Spleen (tissue), 13 donors: ENCODE measurements at places on chromosomes 12 and 14. TPM values are rescaled to one million over a fixed set of nuclear protein-coding genes. Genes with fewer than 3 reads are reported as not detected.

Gene CIROP
- not detected for polyA plus RNA-seq

Gene SALL2
- polyA plus RNA-seq = 0.76 TPM

Gene ANKRD33
- not detected for polyA plus RNA-seq

Gene MDGA2
- not detected for polyA plus RNA-seq

Gene ST8SIA1
- polyA plus RNA-seq = 2.0 TPM

DNA sequence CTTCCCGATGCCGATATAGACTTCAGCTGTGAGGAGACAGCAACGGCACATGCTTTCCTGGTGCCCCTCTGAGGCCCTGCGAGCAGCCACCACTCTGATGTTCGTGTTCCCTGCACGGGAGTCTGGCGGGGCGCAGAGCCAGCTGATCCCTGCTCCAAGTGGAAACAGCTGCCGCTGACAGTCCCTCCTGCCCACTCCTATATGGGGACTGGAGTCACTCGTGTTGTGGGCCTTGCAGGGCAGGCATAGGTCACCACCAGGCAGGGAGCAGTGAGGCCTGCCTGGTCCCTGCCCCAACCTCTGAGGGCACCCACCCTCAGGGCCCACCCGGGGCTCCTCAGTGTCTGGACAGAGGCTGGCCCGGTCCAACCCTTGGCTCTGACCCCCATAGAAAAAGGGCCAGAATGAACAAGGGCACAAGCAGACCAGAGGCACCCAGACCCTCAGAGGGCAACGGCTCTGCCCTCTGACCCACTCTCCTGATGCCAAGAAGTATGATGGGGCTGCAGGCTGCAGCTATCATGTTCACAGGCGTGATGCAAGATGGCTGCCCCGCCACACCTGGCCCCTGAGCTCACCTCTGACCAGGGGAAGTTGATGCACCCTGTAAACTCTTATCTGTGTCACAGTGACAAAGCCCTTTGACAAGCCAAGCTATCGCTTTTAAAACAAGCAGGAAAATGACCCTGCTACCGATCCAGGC is 181.6 kb downstream of the CALM1 start:
- peak; percentile 65 for DNase-seq

DNA sequence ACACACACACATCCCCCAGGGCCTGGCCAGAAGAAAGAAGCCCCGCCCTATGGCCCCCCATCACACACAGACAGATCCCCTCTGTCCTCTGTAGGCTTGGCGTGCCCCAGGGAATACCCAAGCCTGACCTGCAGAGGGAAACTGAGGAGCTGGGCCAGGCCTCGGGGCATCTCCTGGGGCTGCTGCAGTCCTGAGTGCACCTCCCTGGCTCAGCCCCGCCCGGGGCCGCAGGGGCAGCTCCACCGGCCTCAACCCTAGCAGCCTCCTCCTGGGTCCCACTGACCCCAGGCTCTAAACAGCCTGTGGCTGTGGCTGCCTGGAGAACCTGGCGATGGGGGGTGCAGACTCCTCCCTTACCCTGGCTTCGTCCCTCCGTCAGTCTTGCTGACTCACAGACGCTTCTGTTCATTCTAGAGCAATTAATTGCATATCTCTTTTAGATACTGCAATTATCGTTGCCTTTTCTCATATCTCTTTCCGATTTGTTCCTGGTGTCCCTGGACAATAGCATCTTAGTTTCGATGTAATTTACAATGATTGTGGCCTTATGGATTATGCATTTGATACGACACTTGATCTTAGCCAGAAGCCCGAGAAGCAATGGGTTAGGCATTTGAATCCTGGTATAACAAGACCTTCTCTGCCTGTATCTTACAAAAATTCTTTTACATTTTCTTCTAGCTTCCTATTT is 45.8 kb upstream of the EIF5 start:
- DNase-seq = no peak

GRCh38 chr12:77161944-77162343 is 96.6 kb upstream of the E2F7 start:
- no peak for DNase-seq

DNA sequence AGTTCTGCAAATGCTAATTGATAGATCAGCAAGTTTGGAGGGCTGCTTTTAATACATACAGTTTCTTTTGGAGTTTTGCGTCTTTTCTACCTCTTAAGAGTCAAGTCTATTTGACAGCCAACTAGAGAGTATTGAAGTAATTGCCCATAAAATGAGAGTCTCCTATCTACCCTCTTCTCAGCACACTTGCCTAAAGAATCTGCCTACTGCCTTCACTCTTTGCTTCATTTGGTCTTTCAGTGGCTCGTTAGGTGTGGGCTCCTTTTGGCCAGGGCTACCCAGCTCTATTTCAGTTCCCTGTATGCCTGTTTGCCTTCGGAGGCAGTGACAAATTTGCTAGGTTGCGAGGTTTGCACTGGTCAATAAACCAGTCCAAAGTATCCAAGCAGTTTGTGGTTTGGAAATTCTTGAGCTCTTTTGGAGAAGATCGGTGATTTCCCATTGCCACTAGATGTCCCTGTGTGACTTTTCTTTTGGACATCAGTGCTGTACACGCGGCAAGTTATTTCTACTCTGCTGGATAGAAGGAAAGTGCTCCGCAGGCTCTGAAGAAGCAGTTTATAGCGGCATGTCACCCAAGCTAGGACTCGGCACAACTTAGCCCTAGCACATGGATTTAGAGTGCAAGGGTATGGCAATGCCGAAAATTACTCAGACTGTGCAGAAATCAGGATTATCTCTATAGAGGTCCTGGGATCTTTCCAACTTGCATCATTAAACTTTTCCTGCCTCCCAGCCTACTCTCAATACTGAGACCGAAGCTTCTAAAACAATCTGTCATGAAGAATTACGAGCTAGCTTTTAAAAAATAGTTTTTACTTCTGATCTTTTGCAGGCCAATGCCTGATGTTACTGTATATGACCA is 38.6 kb downstream of the MGST1 start:
- no peak for DNase-seq

DNA sequence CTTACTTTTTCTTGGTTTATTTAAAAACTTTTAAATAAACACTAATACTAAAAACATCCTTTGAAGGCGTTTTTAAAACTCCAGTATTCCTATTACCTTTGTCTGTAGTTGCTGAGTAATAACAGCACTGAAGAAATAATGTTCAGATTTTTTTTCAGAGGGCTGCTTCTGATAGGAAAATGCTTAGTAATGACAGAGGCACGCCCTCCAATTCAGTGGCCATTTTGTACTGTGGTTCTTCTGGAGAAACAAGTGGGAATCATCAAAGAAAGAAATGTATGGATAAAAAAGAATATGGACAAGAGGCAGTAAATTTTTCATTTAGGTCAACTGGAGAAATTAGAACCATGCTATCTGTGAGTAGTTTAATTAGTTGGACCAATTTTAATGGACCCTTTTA is 13.6 kb downstream of the VEZT start:
- no peak for DNase-seq

GRCh38 chr12:1859643-1860042 is 39.3 kb downstream of the LRTM2 start:
- no peak for DNase-seq

DNA sequence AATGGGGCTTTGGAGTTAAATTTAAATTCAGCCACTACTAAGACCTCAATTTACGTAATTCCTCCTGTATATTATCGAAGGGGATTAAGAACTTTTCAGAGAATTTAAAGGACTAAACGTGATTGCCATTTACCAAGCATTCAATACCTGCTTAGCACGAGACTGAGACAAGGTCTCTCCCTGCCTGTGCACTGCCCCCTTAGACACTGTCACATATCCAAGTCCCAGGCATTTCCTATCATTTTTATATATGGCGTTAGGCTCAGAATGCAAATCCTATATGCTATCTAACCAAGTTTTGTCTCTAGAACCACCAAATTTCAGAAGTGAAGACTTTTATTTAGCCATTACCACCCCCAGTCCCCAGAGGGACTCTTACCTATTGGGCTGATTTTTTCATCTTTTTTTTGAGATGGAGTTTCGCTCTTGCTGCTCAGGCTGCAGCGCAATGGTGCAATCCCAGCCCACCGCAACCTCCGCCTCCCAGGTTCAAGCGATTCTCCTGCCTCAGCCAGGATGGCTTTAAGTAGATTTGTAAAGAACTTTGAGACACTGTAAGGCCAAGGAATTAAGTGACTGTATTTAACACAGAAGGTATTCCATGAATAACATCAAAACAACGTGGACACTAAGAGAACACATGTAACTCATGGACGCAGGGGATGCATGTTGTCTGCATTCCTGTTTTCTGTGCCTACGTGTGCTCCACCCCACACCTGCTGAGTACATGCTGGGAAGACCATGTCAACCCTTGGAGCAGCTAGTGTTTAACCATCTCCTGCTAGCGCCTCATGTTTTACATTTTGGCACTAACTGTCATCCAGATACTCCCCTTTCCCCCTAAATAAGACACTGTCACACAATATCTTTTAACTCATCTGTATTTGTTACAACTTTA is 6.4 kb downstream of the HSP90AA1 start:
- DNase-seq = peak; percentile 24

GRCh38 chr12:772056-772697 is 19.8 kb downstream of the WNK1 start:
- no peak for DNase-seq

- DNase-seq = no peak
These were observed 201.1 kb downstream of the LRIG3 start for GRCh38 chr12:58719161-58719560.

DNA sequence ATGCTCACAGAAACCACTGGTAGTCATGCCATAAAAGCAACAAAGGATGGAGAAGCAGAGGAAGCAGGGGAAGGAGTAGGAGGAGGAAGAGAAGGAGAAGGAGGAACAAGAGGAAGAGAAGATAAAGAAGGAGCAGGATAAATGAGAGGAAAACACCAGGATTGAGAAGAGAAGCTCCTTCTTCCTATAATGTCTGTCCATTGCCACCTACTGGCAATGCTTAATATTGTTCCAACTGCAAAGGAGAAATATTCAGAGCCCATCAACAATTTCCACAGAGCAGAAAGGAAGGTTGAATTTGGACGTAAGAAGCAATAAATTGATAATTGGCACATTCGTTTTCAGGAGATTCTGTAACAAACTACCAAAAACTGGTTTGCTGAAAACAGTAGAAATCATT is 898.4 kb downstream of the SLC16A7 start:
- no peak for DNase-seq

GRCh38 chr14:98685725-98686124 is 586.3 kb downstream of the BCL11B start:
- no peak for DNase-seq

DNA sequence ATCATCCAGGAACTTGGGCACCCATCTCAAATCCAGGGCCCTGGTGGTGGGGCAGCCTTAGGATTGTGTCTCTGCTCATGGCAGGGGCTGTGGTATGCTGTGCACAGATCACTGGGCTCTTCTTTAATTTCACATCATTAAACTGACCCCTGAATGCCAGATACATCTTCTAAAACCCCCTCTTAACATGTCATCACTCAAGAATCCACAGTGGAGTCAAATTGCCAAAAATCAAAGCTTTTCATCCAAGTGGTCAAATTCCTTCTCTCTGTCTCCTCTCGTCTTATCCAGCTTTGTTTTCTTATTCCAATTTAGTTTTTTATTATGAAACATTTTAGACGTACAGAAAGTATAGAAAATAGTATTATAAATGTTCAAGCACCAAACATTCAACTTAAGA is 97.5 kb downstream of the ADCK1 start:
- no peak for DNase-seq

GRCh38 chr12:52362118-52362726 is 5.1 kb downstream of the KRT85 start:
- DNase-seq = peak; percentile 62

- DNase-seq = no peak
These were observed 379.5 kb downstream of the LRFN5 start for GRCh38 chr14:41986083-41986645.

DNA sequence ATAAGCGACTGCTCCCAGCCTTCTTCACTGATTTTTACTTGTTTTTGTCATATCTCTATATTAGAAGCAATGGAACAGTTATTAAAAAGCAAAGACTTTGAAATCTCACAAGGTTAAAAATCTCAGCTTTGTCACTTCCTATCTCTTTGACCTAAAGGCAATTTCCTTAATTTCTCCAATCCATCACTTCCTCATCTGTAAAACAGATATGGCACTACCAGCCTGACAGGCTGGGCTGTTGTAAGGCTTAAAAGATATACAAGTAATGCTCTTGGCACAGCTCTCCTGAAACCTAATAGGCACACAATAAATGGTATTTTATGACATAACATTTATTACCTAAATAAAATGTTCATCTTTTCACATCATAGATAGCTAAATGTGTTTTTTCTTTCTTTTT is 25.6 kb downstream of the ATXN2 start:
- no peak for DNase-seq

DNA sequence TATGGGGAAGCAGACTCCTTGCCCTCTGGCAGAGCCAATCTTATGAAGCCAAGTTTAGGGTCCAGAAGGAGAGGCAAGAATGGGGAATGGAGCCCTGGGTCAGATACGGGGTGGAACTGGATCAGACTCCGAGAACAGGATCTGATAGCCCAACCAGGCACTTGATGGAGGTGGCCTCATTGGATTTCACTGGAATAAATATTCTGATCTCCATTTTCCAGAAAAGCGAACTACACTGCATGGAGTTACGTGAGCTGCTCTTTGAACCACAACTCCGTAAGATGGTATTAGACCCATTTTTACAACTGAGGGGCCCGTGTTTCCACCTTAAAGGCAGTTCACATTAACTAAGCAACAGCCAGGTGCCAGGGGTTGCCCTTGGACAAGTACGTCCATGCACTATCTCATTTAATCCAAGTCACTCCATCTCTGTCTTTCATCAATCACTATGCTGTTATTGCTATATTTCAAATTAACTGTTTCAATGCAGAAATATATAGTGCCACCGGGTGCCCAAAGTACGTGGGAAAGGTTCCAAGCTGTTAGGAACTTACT is 155.2 kb downstream of the BCL11B start:
- DNase-seq = no peak

DNA sequence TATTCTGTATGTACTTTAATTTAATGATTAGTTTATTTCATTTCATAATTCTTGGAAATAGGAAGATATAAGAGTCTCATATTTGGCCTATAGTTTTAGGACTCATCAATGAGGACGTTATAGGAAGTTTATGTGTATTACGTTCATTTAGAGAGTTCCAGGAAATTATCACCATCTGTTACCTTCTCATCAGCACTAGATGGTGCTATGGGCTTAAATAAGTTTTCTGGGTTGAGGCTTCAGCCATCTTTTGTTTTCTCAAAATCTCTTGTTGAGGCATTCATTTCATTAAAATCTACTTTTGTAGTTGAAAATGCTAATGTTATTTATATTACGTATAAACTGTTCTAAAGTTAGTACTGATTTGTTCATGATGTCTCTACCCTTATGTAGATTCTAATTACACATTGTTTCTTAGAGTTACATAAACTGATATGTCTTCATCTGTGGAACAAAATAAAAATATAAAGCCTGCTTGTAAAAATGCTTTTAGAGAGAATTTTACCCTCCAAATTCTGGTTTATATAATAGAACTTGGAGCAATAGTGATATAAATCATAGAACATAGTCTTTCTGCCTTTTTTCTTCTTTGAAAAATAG is 89.2 kb downstream of the CFAP54 start:
- DNase-seq = no peak

DNA sequence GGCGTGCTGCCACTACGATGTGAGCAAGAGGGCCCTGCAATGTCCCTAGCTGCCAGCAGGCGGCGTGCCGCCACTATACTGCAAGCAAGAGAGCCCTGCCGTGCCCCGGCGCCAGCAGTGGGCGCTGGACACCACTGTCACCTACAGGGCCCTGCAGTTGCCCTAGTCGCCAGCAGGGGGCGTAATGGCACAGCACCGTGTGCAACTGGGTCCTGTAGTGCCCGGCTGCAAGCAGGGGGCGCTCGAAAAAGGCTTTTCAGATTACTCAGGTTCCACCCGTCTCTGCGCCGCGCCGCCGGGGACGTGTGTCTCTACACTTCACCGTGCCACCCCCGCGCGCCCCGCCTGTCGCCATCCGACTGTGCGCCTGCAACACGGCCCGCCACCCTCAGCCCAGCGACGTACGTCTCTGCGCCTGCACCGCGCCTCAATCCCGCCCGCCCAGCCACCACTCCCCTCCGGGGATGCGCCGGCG is 1356.9 kb downstream of the TMEM121 start:
- DNase-seq = peak; percentile 85
